ENCODE measurements at places on chromosomes 5 and 9.

- DNase-seq: no peak
Measured at GRCh38 chr5:95862671-95863382, 40.3 kb upstream of the GLRX start.

- DNase-seq: no peak
Measured at GRCh38 chr9:88025411-88026117, 51.2 kb upstream of the CDK20 start.

- no peak for DNase-seq
Measured at GRCh38 chr9:35294556-35294955, 132.7 kb downstream of the UNC13B start.

DNA sequence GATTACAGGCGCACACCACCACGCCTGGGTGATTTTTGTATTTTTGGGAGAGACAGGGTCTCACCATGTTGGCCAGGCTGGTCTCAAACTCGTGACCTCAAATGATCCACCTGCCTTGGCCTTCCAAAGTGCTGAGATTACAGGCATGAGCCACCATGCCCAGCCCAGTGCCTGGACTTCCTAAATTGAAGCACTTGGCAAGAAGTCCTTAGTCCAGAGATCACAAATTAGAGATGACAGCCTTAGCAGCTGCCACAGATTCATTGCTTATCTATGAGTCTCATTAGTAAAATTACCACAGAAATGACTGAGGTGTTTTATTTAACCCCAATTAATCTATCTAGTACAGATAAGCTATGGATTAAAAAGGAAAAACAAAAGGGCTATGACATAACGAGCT lies 19.2 kb downstream of the EFCAB9 start:
- DNase-seq: no peak

GRCh38 chr9:136484153-136485048 lies 1.6 kb upstream of the SEC16A start:
- DNase-seq: peak; percentile 48

- no peak for DNase-seq
Measured at GRCh38 chr5:177329883-177330282, 18.2 kb upstream of the MXD3 start.

Measured in activated gamma-delta T cell (primary cell).